ENCODE measurements at places on chromosomes 1 and 21.

DNA sequence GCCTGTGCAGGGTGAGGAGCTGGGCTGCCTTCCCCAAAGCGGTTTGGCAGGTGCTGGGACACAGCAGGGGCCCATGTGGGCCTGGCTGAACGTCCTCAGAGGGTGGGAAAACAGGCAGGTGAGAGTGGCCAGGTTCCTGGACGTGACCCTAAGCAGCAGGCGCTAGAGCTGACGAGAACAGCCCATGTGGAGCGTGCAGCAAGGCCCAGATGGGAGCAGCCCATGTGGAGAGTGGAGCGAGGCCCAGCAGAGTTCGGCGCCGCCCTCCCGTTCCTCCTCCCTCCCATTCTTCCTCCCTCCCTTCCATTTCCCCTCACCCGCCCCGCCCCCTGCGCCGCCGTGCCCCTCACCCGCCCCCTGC is 314.4 kb upstream of the VAMP3 start:
- no peak for DNase-seq

DNA sequence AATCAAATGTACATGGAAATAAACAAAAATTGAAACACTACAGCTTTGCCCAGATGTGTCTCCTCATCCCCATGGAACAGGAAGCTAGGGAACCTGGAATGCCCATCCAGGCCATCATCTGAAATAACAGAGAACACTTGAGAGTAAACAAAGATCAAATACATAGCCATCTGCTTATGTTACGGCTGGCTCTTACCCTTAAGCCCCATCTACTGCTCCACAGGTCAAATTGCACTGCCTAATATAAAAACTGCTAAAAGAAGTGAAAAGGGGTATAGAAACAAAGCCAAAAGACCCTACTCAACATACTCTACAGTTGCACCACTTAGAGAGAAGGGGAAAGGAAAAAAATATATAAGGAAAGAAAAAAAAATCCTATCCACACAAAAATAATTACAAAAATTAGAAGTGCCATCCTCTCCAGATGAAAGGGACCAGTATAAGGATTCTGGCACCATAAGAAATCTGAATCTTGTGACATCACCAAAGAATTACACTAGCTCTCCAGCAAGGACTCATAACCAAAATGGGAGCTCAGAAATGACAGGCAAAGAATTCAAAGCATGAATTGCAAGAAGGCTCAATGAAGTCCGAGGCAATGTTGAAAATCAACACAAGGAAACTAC is 26.9 kb downstream of the OR6Y1 start:
- DNase-seq, result peak; percentile 2

GRCh38 chr1:162605225-162605927 is 26.9 kb upstream of the DDR2 start:
- DNase-seq, result no peak

DNA sequence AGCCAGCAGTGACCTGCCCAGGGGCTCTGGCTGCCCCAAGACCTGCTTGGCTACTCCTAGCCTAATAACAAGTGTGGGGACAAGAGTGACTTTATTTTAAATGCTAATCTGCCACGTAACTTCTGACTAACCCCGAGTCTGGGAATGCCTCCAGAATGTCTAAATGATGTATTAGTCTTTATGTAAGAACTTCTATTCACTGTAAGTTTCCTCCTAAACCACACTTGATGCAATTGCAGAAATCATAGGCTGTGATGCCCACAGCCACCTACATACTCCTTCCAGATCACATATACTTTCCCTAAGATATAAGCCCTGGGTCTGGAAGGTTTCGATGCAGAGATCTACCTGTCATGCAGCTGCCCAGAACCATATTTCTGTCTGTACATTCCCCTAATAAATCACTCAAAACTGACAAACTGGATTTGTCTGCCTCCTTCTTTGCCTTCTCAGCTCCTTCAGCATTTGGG is 5.9 kb upstream of the VPS45 start:
- peak; percentile 33 for DNase-seq

- DNase-seq, result peak; percentile 82
These were observed 13.6 kb upstream of the FAM89A start for GRCh38 chr1:231053493-231054162.

DNA sequence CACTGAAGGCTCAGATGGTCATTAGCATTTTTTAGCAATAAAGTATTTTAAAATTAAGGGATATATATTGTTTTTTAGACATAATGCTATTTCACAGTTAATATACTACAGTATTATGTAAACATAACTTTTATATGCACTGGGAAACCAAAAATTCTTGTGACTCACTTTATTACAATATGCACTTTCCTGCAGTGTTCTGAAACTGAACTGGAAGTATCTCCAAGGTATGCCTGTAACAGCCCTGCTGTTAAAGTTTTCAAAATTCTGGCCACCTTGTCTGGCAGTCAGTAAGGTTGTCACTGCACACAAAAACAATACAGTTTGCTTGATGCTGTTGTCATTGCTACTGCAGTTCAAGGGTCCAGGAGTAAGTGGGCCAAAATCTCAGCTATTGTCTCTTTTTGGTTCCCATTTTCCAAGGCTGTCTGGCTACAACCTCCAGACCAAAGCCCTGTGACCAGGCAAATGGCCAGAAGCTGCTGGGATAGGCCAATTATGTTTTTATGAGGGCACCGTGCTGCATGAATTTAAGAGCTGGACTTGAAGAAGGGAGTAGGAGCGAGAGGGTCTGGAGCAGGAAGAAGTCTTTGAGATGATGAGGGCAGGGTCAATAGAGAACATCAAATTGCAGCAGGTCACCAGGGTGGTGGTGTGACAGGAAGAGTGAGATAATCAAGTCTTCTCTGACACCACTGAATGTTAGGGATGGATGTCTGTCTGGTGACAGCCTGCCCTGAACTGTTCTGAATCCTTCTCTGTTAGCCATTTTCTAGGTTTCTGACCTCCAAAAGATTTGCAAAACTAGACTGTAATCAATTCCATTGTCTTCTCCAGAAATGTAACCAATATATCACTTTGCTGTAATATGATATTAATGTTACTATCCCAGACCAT is 82.3 kb upstream of the CACHD1 start:
- DNase-seq, result peak; percentile 21

GRCh38 chr21:44920694-44921604 is at the start of gene ITGB2:
Gene ITGB2 (minus strand): TSS chr21:44920899. CDS start chr21:44910782, 10,117 bp downstream.
- DNase-seq, result no peak

GRCh38 chr1:150008699-150009098 is 1.8 kb downstream of the OTUD7B start:
- DNase-seq, result no peak

- no peak for DNase-seq
These were observed 452.2 kb downstream of the LTN1 start for GRCh38 chr21:28540514-28540913.

- DNase-seq, result no peak
These were observed 78.9 kb upstream of the DMRTA2 start for GRCh38 chr1:50502147-50502546.

DNA sequence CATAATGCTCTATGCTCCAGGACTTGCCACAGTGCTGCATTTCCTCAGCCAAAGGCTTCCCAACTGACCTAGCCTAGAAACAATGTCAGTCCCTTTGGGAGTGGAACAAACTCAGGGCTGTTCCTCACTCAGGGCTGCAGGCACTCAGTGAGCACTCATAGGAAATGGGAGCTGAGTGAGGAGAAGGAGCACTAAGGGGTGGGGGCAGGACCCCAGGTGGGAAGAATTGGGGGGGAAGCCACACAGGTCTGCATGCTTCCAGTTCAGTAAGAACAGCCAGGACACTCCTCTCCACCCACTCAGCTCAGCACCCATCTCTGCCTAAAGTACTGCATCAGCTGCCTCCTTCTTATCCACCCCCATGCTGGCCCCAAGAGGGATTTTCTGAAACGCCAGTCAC is 7.3 kb upstream of the SLC5A9 start:
- no peak for DNase-seq

DNA sequence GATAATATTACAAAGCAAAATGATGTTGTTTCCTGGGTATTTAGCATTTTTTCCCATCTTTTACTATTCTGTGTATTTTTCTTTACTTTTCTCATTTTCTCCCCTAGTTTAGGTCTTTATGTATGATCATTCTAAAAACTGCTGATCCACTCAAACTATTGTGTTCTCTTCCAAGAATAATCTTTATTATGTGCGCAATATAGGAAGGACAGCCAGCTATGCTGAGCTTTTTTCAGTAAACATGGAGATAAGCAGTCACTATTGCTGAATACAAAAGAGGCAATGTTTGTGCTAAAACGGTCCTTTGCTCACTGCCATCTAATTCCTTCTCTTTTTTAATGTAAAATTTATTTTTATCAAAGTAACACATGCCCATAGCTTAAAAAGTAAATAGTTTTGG is 6.7 kb upstream of the PTBP2 start:
- DNase-seq, result no peak
